ENCODE measurements at places on chromosomes 4 and X.

DNA sequence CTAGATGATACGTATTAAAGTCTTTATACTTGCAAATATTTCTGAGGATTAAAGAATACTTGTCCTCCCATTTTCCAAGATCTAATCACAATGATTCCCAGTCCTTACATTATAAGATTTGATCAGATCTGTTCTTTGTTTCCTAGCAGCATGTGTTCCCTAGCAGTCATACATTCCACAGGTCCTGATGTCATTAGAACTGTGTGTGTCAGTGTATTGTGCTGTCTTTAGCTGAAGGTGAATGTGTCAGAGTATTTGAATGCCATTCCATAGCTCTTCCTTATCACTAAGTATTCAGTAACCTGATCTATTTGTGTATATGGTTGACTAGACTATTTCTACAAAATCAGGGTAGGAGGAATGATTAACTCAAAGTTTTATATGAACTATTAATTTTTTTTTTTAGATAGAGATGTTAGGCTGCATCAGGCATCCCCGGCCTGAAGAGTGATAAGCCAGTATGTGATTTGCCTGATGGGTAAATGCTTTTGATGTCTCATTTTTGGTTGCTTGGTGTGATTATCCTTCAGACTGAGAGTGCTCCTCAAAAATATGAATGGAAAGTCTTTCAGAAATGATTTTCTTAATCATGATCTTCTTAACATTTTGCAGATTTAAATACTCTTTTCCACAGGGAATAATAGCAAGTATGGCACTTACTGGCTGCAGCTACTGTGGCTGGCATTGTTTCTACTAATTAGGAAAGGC, 4.4 kb downstream of the ADGRL3 start:
- peak; percentile 17 for DNase-seq

GRCh38 chr4:11743236-11743635, 314.5 kb upstream of the HS3ST1 start:
- no peak for DNase-seq

- DNase-seq = no peak
Measured at GRCh38 chrX:131727778-131728177, 183.9 kb downstream of the OR13H1 start.

DNA sequence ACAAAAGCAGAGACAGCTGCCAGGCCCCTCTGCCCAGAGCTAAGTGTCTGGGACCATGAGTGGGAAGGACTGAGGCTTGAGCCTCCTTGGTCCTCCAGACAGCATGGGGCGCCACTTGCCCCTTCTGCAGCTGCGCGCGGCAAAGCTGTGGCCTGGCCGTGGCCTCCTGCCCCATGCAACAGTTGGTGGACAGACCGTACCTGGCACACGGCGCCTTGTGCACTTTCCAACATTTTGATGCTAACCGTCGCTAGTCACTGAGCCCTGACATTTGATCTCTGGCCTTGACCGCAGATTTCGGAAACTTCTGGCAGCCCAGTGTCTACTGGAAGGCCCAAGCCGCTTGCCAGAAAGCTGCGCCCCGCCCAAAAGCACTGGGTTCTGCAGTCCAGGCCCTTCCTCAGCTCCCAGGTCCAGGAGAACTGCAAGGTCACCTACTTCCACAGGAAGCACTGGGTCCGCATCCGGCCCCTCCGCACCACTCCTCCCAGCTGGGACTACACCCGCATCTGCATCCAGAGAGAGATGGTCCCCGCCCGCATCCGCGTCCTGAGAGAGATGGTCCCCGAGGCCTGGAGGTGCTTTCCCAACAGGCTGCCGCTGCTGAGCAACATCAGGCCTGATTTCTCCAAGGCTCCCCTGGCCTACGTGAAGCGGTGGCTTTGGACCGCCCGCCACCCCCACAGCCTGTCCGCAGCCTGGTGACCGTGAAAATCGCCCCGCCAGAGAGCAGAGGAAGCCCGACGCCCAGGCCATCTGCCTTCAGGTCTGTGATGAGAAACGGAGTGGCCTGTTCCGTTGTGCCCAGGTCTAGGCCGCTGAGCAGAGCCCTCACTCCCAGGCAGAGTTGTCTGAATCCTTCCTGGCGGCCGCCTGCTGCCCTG, 35.3 kb upstream of the CA5B start:
- DNase-seq = no peak

DNA sequence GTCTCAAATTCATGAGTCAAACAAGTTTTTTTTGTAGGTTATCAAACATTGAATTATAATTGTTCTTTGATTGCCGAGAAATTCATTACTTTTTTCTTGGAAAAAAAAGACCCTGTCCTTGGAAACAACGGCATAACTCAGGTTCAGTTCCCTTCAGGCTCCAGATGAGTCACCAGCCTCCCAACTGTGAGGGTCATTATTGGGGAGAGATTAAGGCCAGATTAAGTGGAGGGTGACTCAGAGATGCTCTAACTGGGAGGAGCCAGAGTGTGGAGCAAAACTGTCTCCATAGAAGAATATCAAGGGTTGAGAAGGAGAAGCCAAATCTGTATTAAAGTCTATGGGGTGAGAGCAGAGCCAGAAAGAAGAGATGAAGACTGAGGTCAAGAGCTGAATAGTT, 9.6 kb downstream of the ADGRG4 start:
- DNase-seq = no peak
